ENCODE measurements at places on chromosomes 1 and 21.

DNA sequence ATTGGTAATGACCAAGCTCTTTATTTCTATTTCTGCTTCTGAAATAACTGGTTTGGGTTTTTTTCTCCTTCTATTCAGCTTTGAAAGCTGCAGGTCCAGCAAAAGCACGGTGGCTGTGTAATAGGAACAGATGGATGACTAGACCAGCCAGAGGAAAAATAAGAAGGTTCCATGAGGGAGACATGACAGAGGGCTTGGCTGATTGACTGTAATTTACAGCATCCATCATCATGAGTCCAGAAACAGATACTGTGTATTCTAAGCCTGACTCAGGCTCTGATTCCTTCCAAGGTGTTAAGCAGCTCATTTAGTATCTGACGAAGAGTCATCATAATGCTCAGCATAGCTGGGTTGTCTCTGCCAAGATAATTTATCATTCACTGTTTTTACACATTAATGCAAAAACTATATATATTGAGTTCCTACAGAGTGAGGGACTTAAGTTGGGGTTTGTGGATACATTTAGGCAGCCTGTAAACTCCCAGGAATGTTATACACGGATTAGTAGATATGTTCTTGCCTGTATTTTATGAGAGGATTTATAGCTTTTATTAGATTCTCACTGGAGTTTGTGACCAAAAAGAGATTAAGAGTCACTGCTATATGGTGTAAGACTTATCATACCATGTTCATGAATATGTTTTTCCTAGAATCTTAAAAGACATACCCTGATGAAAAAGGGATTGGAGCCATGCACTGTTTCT is 72.6 kb downstream of the SGIP1 start:
- no peak for DNase-seq

DNA sequence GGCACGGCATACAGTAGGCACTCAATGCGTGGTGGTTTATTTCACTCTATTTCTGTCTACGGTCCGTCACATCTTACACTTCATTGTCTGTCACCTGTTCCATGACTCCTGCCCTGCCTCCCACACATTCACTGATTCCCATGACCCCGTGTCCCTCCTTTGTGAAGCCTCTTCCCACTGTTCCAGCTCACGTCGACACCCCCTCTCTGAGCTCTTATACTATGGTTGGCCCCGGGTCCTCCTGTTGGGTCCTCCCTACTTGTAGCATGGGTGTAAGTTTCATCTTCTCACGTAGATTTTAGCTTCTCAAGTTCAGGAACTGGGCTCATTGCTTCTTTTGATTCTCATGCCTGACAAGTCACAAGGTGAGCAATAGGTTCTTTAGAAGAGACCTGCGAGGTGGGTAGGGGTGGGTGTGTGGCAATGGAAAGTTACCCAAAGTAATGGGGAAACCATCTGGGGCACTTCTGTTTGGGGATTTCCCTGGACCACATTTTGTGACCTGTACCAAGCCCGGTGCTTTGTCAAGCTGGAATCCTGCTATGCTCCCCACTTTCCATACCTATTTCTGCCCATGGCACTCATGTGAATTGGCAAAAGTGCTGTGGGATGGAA is 22.1 kb upstream of the IL10 start:
- peak; percentile 33 for DNase-seq

DNA sequence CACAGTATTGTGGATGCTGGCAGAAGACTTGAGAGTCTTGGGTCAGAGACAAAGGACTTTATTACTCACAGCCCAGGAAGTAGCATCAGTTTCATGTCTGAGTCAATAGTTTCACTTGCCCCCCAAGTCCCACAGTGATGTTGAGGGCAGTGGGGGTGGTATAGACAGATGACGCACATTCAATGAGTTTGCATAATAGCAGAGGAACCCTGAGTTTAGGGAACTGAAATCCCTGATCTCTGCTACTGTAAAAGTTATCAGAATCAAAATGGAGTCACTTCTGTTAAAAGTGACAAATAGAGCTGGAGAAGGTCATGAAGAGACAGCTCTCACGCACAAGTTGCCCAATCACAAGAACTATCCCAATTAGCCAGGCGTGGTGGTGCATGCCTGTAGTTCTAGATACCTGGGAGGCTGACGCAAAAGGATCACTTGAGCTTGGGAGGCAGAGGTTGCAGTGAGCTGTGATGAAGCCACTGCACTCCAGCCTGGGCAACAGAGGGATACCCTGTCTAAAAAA is 11.5 kb upstream of the HCRTR1 start:
- DNase-seq = no peak

DNA sequence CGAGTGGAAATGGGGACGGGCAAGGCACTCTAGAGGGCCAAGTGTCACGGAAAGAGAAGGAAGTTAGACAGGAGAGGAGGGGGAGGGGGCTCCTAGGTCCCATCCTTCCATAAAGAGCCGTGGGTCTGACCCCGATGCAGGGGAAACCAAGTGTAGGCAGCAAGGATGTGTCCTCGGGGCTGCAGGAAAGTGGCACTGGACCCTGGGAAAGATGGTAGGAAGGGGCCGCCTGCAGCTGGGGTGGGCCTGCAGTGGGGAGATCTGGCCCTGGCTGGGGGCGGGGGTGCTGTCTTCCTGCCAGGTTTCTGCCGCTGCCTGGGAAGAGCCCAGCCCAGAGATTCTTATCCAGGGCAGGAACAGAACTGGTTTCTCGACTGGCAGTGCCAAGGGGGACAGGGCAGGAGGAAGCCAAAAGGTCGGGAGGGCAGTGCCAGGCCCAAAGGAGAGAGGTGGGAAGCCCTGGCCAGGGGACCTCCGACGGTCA is 12.9 kb downstream of the CRABP2 start:
- DNase-seq = no peak

GRCh38 chr1:116203920-116204319 is 92.7 kb downstream of the MAB21L3 start:
- DNase-seq = no peak

DNA sequence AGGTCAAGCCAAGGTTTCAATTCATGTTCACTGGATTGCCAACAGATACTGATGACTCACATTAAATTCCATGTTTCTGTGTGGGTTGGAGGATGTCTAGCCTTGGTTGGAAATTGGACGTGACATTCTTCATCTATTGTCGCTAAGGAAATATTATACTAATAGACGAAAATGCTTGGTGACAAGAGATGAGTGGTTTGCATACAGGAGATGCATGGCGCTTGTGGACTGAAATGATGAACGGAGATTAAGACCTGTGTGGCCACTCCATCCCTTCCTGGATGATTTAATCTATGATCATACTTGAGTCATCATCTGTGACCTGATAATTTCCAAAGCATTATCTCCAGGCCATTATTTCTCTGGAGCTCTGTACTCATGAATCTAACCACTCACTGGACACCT is 97.0 kb upstream of the CD34 start:
- no peak for DNase-seq

GRCh38 chr1:65011983-65012382 is 45.6 kb upstream of the JAK1 start:
- no peak for DNase-seq

DNA sequence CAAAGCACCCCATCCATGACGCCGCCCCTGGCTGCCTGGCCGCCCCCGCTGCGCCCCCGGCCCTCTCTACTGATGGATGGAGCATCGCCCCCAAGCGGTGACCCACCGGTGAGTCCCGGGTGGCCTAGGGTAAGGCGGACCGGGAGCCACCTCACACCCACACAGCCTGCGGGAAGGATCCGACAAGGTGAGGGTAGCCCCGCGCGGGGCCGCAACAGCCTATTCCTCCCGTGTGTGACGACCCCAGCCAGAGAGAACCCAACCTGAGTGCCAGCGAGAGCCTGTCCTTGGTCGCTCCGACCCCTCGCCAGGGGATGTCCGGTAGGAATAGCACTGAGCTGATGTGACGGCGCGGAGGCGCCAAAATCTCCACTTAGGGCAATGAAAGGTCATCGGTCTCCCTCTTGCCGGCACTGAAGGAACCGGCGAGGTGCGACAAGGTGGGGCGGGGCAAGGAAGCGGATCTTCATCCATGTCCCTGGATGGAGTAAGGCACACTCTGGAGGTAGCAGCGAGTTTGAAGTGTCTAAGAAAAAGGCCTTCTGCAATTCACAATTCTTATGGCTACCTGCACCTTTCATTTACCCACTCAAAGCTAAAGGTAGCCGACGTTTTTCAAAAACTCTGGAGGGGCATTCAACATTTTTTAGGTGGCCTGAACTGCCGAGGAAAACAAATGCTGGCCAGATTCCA is 19.7 kb upstream of the CHIA start:
- no peak for DNase-seq

DNA sequence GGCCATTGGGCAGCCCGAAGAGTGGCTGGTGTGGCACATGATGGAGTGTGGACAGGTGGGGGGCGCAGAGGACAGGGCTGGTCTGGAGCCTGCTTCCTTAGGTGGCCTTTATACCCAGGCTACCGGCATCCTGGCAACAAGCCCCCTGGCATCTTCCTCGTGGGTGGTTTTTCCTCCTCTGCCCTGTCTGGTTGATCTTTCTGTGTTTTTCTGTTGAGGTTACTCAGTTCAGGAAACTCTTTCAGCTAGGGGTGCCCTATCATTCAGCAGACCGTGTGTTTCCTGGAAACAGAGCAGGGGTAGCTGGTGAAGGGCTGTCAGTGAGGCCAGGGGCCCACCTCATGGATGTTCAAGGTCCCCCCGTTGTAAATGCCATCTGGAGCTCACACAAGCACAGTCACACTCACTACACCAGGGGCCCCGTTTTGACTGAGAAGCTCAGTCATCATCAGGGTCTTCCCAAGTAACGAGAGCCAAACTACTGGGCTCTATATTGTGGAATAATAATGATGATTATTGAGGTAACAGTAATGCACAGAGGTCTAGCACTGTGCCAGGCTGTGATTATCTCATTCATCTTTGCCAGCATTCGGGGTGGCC is at the start of gene KRTAP12-4:
Gene KRTAP12-4 (minus strand): TSS at position 84 of the 600 bp plus-strand sequence. CDS start 45 bp downstream, at position 39.
- no peak for DNase-seq

DNA sequence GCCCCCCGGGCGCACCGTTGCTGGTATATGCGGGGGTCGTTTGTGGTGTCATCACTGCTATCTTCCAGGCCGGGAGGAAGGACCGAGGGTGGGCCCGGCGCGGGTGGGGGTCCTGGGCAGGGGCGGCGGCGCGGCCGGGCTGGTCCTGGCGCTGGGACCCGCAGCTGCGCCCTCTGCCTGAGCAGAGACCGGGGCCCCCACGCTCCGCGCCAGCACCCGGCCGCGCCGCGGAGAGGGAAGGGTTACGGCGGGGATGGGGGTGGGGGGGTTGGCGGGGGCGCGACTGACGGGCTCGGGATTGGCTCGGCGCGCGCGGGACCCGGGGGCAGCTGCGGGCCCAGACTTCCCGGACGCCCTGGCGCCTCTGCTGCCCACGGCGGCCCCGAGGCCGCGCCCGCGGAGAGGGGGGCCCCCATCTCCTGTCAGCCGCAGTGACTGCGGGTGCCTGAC is 13.8 kb upstream of the SAMD11 start:
- DNase-seq = no peak

DNA sequence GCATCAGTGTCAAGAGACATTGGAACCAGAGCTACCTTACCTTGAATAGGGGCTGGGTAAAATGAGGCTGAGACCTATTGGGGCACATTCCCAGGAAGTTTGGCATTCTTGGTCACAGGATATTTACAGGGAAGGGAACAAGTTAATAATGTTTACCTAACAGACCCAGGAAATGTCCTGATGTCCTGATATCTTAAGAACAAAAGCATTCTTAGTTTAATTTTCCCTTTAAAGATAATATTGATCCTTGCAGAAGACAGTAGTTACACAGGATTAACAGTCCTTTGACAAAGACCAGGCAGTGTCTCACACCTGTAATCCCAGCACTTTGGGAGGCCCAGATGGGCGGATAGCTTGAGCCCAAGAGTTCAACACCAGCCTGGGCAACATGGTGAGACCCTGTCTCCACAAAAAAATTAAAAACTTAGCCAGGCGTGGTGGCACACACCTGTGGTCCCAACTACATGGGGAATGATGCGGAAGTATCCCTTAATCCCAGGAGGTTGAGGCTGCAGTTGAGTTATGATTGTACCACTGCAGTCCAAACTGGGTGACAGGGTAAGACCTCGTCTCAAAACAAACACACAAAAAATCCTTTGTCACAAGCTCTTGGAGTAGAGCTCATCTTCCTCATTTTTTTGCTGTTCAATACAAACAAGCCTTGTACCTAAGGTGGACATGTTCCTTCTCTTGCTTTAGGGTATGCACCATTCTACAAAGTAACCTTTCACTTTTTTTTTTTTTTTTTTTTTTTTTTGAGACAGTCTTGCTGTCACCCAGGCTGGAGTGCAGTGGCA is 1.3 kb upstream of the TOMM20 start:
- no peak for DNase-seq

DNA sequence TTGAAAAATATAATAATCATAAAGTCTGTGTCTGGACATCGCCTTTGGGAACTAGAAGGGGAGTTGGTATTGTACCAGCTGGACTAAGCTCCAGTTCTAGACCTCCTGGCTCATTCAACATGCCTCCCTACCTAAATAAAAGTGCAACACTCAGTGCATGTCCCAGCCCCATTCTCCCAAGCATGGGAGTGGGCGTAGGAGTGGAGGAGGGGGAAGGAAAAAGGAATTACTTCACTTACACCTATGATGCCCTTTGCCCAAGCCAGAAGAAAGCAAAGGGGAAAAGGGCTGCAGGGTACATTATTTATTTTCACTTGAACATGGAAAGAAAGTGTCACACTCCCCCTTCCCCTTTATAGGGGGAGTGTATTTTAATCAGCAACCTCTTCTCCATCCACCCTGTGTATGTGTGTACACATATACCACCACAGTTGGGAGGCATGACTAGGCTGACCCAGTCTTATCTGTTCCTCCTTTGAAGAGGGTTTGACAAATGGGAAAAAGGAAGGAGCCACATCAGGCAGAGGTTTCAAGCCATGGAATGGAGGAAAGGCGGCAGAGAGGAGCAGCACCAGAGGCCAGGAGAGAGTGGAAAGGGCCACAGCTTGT is 3.2 kb downstream of the NIT1 start:
- no peak for DNase-seq

GRCh38 chr1:175313672-175314225 is 121.2 kb upstream of the KIAA0040 start:
- DNase-seq = no peak

GRCh38 chr21:36966821-36967768 is 626 bp upstream of the HLCS start:
- DNase-seq = no peak

DNA sequence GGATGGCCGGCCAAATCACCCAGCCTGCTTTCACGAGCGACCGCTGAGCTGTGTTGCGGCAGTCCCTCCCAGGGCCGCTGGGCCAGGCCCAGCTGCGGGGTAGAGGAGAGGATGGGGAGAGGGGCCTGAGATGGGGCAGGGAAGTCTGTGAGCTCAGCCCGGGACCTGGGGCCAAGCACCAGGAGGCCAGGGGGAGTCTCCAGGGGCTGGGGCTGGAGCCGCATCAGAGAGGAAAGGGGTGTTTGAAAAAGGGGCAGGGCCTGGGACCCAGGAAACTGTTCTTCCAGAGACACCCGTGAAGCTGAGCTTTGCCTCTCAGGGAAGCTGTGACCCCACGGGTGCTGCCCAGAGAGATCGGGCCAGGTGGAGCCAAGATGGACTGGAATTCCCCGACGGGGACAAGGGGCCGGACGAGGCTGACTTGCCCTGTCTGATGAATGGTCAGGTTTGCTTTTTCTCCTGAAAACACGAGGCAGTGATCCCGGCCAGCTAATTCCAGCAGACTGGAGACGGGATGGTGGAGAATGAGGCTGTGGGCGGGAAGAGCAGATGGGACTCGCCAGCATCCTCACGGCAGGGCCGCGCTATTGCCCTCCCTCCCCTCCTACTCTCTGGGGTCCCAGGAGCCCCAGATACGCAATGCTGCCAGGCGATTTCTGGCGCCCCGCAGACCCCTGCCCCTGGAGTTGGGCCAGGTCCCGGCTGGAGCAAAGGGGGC is 40.3 kb upstream of the COL18A1 start:
- no peak for DNase-seq

GRCh38 chr1:247576514-247576913 is 11.6 kb upstream of the OR2G2 start:
- no peak for DNase-seq

- DNase-seq = no peak
Measured at GRCh38 chr1:36782785-36783184, 251.5 kb downstream of the GRIK3 start.
